ENCODE measurements at places on chromosomes 12 and 14.

DNA sequence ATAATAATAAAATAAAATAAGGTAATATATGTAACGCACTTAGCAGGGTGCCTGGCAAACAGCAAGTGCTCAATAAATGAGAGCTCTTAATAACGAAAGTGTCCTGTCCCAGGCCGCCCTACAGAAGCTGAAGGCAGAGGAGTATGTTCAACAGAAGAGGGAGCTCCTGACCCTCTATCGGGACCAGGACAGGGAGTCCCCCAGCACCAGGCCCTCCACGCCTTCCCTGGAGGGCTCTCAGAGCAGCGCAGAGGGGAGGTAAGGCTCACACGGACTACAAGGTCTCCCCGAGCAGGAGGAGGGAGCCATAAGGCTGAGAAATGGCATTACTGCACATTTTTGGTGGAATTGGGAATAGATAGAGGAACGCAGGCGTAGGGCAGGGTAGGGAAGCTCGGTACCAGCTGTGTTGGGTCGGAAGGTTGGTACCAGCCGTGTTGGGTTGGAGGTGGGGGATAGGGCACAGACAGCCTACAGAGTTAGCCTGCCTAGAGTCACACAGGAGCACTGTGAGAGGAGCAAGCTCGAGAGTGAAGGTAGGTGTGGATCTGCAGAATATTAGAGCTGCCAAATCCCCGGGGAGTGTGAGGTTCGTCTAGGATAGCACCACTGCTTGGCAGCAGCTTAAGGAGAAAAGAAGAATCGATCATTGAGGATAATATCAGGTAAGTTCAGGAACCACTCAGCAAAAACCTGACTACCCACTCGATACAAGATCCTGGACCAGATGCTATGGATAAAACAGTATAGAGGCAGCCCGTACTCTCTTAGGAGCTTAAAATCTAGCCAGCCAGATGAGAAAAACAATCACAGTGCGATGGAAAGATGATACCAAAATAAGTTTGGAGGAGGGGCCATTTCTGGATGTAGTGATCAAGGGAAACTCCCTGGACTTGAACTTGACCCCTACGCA is 15.3 kb downstream of the TNFRSF1A start:
- no peak for DNase-seq

GRCh38 chr14:30656190-30656632 is 34.1 kb downstream of the SCFD1 start:
- DNase-seq, result peak; percentile 58

- no peak for DNase-seq
These were observed 129.8 kb downstream of the TBX5 start for GRCh38 chr12:114275932-114276785.

DNA sequence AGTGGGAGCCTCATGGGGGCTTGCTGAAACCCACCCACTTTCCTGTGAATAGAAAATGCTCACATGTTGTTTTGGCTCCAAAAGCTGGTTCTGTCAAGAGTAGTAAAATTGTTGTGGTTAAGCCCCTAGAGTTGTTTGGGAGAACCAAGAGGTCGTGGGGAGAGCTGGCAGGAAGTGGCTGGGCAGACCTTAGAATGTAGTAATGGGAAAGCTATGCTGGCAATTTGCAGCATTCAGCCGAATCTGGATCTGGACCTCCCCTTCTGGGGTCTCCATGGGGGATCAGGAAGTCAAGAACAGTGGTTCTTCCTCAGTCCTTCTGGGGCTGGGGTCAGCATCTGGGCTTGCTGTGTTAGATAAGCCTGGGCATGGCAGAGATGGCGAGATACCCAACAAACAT is 150.6 kb upstream of the TBX3 start:
- no peak for DNase-seq

DNA sequence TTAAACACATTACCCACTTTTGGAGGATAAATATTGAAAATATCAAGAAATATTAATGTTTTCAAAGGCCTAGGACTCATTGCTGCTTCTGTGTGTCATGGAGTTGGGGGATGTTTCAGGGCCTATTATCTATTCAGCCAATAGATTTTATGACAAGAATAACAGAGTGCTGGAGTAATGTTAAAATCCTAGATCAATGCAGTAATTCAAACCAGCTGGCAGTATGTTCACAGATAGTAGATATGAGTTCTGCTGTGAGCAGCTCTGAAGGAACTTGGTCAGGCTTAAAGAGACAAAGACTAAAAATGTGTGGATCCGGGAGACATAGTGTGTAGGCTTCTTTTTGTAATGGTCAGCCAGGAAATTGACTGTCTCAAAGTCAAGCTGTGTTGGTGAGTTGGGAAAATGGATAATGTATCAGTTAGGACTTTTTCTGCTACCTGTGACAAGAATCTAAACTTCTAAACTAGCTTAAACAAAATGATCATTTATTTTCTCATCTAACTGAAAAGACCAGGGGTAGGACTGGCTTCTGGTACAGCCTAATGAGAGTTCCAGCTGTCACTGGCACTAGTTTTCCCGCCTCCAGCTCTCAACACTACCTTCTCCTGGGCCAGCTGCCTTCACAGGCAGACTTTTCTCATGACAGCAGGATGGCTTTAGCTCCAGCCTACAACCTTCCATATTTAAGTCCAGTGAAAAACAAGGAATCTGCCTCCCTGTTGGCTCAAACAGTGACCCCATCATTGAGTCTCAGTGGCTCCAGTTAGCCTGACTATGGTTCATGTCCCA is 16.3 kb upstream of the POLR3B start:
- DNase-seq, result no peak

DNA sequence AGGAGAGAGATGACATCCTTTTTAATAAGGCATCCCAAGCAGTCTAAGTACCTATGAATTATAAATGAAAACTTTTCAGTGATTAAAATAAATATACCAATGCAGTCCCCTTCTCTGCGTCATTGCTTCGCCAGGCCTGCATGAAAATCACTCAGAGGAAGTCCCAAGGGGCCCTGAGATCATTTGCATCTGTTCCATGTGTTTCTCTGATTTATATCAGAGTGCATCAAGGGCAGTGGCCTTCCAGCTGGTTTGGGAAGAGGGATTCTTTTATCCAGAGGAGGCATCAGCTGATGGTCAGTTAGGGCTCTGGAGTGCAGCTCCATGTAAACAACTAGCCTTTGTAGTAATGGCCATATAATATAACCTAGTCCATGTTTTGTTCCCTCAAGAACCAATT is 210.1 kb downstream of the RGS6 start:
- no peak for DNase-seq

DNA sequence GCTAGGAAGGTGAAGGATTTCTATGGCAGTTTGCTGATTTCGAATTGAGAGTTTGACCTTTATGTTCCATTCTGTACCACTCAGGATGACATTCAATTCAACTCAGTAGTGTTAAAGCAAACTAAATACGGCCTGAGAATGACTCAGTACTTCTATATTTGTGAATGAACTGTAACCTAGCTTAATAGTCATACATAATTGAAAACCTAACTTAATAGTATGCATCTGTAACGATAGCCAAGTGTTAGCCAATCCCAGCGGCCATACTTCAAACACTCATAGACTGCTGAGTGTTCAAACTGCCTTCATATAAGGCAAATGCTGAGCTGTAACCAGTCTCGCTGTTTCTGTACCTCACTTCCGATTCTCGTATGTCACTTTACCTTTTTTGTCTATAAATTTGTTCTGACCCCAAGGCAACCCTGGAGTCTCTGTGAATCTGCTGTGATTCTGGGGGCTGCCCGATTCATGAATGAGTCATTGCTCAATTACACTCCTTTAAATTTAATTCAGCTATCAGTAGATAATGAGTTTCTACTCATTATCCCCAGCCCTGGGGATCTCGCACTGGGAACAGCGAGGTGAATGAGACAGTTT is 98.5 kb upstream of the SLC24A4 start:
- DNase-seq, result peak; percentile 60

DNA sequence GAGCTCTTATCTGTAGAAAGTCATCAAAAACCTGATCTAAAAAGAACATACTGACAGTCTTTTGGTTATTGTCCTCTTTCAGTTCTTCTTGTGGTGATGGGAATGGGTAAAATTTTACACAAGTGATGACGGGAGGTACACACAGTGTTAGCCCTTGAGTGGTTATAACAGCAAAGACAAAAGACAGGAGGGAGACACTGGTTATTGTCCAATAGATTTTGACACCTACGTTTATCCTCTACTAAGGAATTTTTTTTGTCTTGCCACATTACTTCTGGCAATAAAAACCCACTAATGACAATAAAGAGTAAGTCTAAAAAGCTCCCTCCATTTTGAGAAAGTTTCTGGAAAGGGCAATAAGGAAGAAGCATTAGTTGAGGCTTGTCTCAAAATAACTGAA is 47.7 kb upstream of the CMAS start:
- no peak for DNase-seq

- DNase-seq, result no peak
These were observed 405.6 kb upstream of the TMEM132C start for GRCh38 chr12:127861406-127861805.

GRCh38 chr12:32918890-32919801 is 22.6 kb upstream of the PKP2 start:
- DNase-seq, result peak; percentile 86

DNA sequence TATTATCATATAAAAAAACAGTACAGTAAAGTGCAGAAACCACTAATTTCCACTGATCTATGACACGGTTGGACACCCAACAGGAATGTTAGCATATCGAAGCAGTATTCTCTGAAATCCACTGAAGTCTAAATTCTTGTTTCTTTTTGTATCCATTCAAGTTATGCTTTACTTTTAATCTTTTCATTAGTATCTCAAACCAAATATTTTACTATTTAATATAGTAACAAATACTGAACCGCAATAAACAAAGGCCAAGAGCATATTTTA is 41.1 kb downstream of the ATXN2 start:
- DNase-seq, result no peak

- no peak for DNase-seq
These were observed 60.9 kb upstream of the ZFP36L1 start for GRCh38 chr14:68853749-68854148.

DNA sequence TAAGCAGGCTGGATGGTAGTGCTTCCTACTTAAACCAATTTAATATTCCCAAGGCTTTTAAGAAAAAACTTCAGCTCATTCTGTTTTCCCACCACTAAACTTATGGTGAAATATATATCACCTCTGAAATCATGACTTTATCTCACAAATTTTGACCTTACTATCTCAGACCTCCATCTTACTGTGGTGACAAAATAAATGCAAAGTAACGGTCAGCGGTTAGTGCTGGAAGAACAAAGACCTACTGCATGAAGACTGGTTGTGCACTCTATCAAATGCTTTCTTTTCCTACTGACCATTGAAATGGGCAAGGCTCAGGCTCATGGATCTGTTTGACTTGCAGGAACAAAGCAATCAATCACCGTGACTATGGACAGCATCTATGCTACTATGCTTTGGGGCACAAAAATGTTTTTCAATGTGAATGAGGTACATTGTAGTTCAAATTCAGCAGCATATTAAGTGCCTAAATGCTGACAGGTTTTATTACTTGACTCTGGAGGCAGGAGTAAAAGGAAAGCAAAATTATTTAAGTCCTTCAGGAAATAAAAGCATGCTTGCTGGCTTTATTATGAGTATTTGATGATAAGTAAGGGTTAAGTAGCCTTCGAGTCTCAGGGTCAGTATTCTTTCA is 43.1 kb upstream of the GTF2A1 start:
- no peak for DNase-seq

DNA sequence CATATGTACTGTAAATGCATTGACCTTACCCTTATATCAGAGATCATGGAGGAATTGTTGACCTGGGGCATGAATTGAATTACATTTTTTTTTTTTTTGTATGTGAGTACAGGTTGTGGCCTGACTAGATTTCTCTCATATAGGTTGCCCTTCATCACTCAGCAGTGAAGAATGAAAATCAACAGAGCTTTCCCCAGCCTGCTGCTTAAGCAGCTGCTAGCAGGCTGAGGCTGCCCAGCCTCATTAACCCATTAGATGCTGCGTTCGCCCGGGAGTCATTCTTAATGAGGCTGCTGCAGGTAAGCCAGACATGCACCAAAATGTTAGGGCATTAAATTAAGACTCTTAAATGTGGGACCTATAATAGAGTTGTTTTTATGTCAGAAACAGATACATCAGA is 236.0 kb downstream of the ETNK1 start:
- peak; percentile 41 for DNase-seq

GRCh38 chr12:27335364-27336281 is 3.0 kb downstream of the BMAL2 start:
- peak; percentile 67 for DNase-seq

- no peak for DNase-seq
These were observed 263.3 kb downstream of the SLC16A7 start for GRCh38 chr12:59859171-59859510.

- peak; percentile 20 for DNase-seq
These were observed 188.9 kb downstream of the NPAS3 start for GRCh38 chr14:33127531-33127930.

GRCh38 chr12:113425960-113426453 is 3.8 kb downstream of the SDSL start:
- DNase-seq, result no peak

GRCh38 chr12:2384029-2384386 is 331.2 kb downstream of the CACNA1C start:
- DNase-seq, result no peak

- DNase-seq, result peak; percentile 88
These were observed 165.3 kb downstream of the SNAPC1 start for GRCh38 chr14:61927520-61927919.

DNA sequence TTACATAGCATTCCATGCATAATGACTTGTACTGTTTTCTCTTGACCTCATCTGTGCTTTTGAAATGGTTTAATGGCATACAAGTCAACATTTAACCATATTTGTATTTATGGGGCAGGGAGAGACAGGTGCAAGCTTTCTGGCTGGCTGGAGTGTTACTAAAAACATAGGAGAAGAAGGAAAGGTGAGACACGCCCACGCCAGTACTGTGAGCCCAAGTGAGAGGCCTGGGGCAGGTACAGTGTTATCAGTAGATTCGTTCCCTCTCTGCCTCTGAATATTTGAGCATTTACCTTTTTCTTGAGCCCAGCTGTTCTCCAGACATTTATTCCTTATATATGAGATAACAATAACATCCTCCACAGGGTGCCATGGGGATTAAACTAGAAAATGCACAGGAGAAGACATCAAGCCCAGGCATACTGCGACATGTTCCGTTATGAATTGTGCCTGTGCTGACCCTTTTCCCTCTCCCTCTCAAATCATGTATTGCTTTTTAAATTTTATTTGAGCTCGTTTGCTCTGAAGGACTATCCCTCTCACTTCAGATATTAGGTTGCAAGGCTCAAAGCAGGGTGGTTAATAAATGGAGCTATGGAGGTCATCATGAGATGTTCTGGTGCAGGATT is 34.6 kb upstream of the TUBA1C start:
- no peak for DNase-seq

DNA sequence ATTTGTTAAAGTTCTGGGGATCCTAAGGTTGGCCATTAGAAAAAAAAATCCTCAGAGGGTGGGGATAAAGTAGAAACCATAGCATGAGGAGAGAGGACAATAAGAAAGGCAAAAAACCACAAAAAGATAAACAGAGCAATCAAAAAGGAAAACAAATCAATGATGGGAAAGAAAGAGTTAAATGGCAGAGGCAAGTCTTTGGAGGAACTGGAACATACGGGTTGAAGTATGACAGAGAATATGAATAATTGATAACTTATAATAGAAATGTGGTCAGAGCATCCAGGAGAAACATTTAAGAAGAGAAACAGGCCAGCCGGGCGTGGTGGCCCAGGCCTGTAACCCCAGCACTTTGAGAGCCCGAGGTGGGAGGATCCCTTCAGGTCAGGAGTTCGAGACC is 17.8 kb upstream of the SALL2 start:
- no peak for DNase-seq
